ENCODE measurements at places on chromosomes 4 and X. TPM values are rescaled to one million over a fixed set of nuclear protein-coding genes. Genes with fewer than 3 reads are reported as not detected.

The RHOXF1 gene
- not detected for total RNA-seq

The DGKK gene
- total RNA-seq: not detected

The PABPC5 gene
- 1.3 TPM for total RNA-seq

The AFF2 gene
- total RNA-seq: not detected

The GAGE12E gene
- total RNA-seq: not detected

GRCh38 chr4:866761-867390 is 40.9 kb upstream of the CPLX1 start:
- DNase-seq: no peak

GRCh38 chrX:2691543-2692220 is 587 bp downstream of the CD99 start:
- DNase-seq: peak; percentile 58

DNA sequence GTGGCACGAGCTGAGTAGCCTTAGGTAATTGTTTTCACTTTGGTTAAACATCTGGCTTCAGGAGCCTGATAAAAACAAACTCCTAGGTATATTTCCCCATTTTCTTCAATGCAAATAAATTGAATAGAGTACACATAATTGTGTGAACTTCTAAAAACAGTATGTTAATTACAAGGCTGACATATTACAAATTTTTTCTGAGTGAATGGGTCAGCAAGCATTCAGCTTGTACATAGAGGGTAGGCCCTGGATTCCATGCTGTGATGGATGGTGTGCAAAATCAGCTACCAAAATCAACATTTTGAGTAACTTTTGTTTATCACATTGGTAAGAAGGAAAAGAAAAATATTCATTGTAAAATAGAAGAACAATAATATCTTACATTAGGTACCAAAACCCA is 12.2 kb downstream of the TNIP3 start:
- no peak for DNase-seq

DNA sequence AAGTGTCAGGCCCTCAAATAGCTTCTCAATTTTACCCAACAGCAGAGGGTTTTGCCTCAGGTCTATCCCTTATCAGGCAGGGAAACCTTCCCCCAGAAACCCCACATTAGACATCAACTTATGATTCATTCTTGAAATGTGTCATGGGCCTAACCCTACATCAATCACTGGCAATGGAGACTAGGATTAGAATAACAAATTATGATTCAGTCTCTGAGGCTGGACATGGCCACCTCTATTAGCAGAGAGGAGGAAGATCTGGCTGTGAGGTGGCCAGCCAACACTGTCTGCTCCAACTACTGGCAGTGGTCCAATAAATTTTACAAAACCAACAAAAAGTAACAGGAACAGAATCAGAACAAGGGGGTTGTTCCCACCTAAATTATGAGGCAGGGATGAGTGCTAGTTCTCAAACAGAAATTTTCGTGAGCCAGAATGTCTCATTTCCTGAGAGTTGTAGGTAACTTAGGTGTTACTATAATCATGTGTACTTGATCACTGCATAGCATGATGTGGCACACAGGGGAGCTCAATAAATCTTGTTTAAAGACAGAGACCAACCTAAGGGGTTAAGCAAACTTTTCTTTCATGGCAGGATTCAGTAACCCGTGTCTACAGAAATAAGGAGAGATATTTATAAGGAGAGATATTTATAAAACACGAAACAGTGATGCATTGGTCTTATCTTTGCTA is 126.8 kb downstream of the NFKB1 start:
- DNase-seq: no peak

- no peak for DNase-seq
Observed at GRCh38 chr4:166458756-166459155, 585.7 kb downstream of the TLL1 start.

- no peak for DNase-seq
Observed at GRCh38 chrX:130728208-130728607, 174.8 kb downstream of the ENOX2 start.

GRCh38 chr4:15918484-15919129 is 19.9 kb downstream of the FGFBP1 start:
- no peak for DNase-seq

- DNase-seq: no peak
Observed at GRCh38 chr4:36919721-36920120, 324.8 kb upstream of the NWD2 start.

GRCh38 chrX:134146493-134146892 is 90.5 kb upstream of the CCDC160 start:
- no peak for DNase-seq

GRCh38 chrX:153600032-153600373 is 1.1 kb upstream of the CCNQ start:
- no peak for DNase-seq

GRCh38 chr4:53361451-53361850 is 4.4 kb downstream of the SCFD2 start:
- no peak for DNase-seq

- no peak for DNase-seq
Observed at GRCh38 chr4:48665555-48666186, 114.4 kb downstream of the FRYL start.

GRCh38 chr4:159137176-159137575 is 34.3 kb downstream of the RAPGEF2 start:
- no peak for DNase-seq

All from fibroblast of villous mesenchyme (primary cell).